ENCODE measurements at places on chromosomes 1 and 21. TPM values are rescaled to one million over a fixed set of nuclear protein-coding genes. Genes with fewer than 3 reads are reported as not detected.

CYP4A22 gene
- total RNA-seq: not detected

SPATA45 gene
- not detected for total RNA-seq

LCE1C gene
- not detected for total RNA-seq

ACTN2 gene
- total RNA-seq: not detected

DYNLT4 gene
- total RNA-seq: 2.3 TPM

DNA sequence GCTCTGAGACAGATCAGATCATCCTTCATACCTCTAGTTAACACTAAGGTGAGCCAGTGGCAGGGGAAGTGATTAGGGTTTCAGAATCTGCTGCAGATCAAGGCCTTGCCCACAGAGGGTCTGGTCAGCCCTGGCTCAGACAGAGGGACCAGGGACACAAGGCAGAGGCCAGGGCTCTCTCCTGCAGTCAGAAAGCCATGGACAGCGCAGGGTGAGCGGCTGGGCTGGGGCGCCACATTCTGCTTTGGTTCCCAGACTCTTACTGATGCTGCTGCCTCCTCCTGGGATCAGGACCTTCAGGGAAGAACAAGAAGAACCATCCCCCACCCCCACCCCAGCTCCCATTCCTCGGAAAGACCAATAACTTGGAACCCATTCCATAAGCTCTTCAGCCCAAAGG is 43.1 kb downstream of the GPR161 start:
- no peak for DNase-seq
- H3K36me3 ChIP-seq: no peaks in the 10 kb centered on the region
- H3K27me3 ChIP-seq: no peaks in the 10 kb centered on the region
- no peak overlapping the region for H3K27ac ChIP-seq

DNA sequence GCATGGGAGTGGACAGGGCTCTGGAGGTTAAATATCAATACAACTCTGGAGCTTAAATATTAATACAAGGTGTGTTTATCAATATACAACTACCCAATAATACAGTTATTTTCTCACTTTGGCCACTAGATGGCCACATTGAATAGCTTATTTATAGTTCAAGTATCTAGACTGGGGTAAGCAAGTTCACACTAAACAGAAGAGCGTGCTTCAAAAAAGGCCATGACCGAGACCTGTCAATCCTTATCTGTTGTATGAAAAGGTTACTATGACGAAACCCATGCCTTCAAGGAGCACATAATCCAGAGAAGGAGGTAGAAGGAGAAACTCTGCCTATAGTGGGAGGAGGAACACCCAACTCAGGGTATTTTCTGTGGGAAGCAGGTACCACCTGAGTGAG is 29.1 kb downstream of the CHML start:
- no peaks in the 10 kb centered on the region for H3K36me3 ChIP-seq
- DNase-seq: no peak
- peaks cover 6% of the 10 kb centered on the region for H3K4me1 ChIP-seq
- no peak overlapping the region for H3K4me3 ChIP-seq

GRCh38 chr21:26057477-26058170 is 112.9 kb downstream of the APP start:
- H3K4me3 ChIP-seq: no peak overlapping the region
- no peaks in the 10 kb centered on the region for H3K27me3 ChIP-seq
- H3K4me1 ChIP-seq: no peaks in the 10 kb centered on the region

DNA sequence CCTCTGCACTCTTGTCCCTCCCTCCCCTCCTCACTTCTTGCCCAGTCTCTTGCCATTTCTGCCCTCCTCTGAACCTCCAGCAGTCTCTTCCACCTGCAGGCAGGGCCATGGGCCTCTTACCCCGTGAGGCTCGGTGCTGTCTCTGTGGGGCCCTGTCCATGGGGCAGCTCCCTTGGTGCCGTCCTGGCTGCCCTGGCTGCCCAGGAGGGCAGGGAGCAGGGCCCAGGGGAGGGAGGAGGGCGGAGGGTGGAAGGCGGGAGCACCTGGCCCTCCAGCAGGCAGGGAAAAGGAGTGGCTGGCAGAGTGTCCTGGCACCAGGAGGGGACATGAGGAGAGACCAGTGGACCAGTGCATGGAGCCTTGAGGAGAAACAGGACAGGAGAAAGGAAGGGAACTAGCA is at the start of gene RORC:
RORC (minus strand) TSS at position 198 of the 400 bp plus-strand sequence; CDS start at position 160, 38 bp downstream.
- H3K36me3 ChIP-seq: no peaks in the 10 kb centered on the region
- H3K4me3 ChIP-seq: no peak within 1 kb of the TSS
- H3K27me3 ChIP-seq: no peaks in the 10 kb centered on the region

DNA sequence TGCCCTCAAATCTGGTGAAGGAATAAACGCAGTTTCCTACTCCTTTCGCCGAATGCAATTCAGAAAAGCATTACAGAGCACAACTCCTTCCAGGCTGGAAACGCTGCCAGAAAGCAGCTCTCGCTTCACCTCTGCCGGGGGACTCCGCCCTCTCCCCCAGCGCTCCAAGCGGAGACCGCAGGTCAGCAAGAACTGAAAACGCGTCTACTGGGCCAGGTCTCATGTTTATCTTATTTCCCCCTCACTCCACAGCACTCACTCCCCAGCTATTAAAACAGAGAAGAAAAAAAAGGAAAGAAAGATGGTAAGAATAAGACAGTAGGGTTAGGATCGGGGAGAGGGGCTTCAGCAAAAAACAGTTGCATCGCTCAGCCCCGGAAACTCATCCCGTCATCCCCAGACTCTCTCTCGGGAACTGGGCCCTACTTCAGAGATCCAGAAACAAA is 833 bp upstream of the RCOR3 start:
- H3K27ac ChIP-seq: peak overlapping the region; percentile 91
- peak overlapping the region; percentile 85 for H3K4me3 ChIP-seq
- DNase-seq: peak; percentile 73
- H3K36me3 ChIP-seq: peaks cover 10% of the 10 kb centered on the region
- peaks cover 16% of the 10 kb centered on the region for H3K4me1 ChIP-seq
- H3K27me3 ChIP-seq: no peaks in the 10 kb centered on the region

GRCh38 chr1:190807629-190808028 is 330.0 kb upstream of the BRINP3 start:
- no peaks in the 10 kb centered on the region for H3K27me3 ChIP-seq
- H3K4me3 ChIP-seq: no peak overlapping the region
- no peak for DNase-seq
- H3K27ac ChIP-seq: no peak overlapping the region

DNA sequence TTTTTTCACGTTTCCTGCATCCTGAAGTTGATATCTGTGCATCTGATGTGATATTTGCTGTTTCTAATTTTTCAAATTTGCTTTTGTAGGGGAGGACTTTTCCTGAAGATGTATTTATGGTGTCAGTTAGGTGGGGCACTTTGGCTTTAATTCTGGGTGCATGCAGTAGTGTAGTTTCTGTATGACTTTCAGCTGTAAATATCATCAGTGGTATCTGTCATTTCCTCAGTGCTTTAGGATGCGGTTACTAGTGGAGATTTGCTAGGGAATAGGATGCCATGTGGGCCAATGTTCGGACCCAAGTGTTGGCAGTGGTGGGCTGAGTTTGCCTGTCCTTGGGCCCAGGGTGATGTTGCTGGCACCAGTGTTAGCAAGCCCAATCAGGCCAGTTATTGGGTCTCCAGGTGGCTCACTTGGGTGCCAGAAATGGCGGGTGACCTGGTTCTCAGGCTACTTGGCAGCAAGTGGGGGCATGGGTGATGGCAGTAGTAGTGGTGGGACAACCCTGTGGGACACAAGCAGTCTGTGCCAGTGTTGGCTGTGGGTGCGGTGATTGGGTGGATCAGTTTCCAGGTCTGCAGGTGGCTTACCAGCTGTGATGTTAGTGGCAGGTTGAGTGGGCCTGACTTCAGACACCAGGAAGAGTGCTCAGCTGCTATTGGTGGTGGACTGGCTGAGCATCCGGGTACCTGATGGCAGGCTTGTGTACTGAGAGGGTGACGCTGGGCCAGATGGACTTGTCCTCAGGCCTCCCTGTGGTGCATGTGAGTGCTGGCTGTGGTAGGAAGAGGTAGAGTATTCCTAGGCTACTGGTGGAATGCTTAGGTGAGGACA is 24.4 kb downstream of the CD55 start:
- peaks cover 97% of the 10 kb centered on the region for H3K36me3 ChIP-seq
- no peaks in the 10 kb centered on the region for H3K27me3 ChIP-seq

DNA sequence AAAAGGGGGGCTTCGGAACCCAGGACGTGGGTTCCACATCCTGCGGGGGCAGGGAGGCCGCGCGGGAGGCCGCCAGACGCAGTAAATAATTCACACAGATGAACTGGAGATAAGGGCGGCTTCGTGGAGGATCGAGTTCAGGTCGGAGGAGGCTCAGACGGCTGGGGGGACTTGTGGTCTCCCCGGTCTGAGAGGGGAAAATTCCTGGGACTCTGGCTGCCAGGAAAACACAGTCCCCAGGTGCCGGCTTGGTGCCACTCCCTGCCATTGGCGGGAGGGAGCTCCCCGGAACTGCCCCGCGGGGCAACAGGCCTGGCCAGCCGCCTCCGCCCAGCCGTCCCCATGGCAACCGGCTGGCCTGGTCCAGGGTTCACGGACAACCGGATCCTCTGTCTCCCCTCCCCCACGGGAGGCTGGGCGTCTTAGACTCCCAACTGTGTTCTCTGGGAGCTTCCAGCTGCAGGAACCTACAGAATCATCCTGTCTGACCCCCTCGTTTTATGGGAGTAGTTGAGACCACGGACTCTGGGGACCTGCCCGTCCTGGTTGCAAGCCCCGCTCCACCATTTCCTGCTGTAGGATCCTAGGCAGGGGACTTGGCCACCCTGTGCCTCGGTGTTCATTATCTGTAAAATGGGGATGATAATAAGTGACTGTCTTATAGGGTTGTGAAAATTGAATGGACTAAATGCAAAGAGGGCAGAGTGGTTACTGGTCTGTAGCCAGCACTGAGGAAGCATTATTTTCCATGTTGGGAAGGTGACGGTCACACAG is 9.6 kb downstream of the CAMK2N1 start:
- no peak overlapping the region for H3K4me3 ChIP-seq
- no peaks in the 10 kb centered on the region for H3K36me3 ChIP-seq
- H3K27me3 ChIP-seq: peaks cover 59% of the 10 kb centered on the region
- no peak overlapping the region for H3K27ac ChIP-seq
- DNase-seq: no peak

DNA sequence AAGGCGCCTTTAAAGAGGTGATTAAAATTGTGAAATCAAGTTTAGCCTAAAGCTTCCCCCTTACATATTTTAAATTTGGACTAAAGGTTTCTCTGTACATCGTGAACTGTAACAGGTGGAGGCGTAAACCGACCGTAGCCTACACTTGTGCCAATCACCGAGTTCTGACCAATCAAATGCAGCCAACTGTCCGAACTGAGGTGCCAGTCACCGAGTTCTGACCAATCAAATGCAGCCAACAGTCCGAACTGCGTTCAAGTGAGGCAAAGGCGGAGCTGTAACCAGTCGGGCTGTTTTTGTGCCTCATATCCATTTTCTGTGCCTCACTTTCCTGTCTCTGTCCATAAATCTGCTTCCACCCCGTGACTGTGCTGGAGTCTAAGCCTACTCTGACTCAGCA is 7.4 kb downstream of the TFF1 start:
- peaks cover 10% of the 10 kb centered on the region for H3K4me1 ChIP-seq
- H3K4me3 ChIP-seq: no peak overlapping the region
- H3K27me3 ChIP-seq: peaks cover 19% of the 10 kb centered on the region
- H3K27ac ChIP-seq: no peak overlapping the region

- peaks cover 30% of the 10 kb centered on the region for H3K4me1 ChIP-seq
- no peaks in the 10 kb centered on the region for H3K36me3 ChIP-seq
- no peak overlapping the region for H3K27ac ChIP-seq
- no peak for DNase-seq
- no peak overlapping the region for H3K4me3 ChIP-seq
- peaks cover 20% of the 10 kb centered on the region for H3K27me3 ChIP-seq
Measured at GRCh38 chr21:41957991-41958766, 4.4 kb upstream of the C2CD2 start.

GRCh38 chr21:25859235-25859929 is 124.6 kb downstream of the GABPA start:
- DNase-seq: no peak
- no peak overlapping the region for H3K4me3 ChIP-seq
- no peaks in the 10 kb centered on the region for H3K4me1 ChIP-seq
- no peaks in the 10 kb centered on the region for H3K36me3 ChIP-seq

DNA sequence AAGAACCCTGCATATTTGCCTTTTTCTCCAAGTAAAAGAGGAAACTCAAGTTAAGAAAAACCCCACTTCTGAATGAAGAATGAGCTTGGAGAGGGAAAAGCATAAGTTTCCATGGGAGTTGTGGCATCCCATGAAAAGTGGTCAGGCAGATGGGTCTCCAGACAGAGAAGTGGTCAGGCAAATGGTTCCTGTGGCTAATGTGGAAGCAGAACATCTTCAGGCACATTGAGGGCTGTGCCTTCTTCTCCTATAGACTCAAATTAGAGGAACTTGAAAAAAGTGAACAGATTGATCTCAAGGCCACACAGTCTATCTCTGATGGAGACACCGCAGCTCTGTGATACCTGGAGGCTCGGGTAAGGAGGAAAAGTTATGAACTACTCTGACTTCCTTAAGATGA is 55.7 kb upstream of the KIRREL1 start:
- H3K4me3 ChIP-seq: no peak overlapping the region
- H3K36me3 ChIP-seq: no peaks in the 10 kb centered on the region
- no peaks in the 10 kb centered on the region for H3K4me1 ChIP-seq
- no peak overlapping the region for H3K27ac ChIP-seq
- peaks cover 12% of the 10 kb centered on the region for H3K27me3 ChIP-seq

GRCh38 chr1:119747451-119747850 is 21.3 kb downstream of the HMGCS2 start:
- no peak for DNase-seq
- H3K4me3 ChIP-seq: no peak overlapping the region
- peaks cover 29% of the 10 kb centered on the region for H3K4me1 ChIP-seq

DNA sequence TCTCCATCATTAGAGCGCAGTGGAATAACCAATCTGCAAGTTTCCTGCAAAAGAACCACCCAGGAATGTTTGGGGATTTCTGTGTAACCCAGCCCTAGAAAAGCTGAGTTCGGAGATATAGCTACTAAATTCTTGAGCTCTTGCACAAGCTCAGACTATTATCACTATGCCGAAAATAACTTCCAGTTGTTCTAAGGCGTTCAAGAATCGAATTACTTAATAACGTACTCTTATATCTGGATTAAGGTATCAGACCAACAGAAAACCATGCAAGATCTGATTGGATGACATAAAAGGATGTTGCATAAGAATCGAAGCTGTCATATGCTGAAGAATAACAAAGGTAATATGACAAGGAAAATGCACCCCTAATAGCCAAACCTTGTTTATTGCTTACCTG is 7.5 kb upstream of the LAMC2 start:
- peaks cover 3% of the 10 kb centered on the region for H3K27me3 ChIP-seq
- no peak overlapping the region for H3K27ac ChIP-seq
- H3K36me3 ChIP-seq: no peaks in the 10 kb centered on the region
- no peak for DNase-seq
- peaks cover 6% of the 10 kb centered on the region for H3K4me1 ChIP-seq
- H3K4me3 ChIP-seq: no peak overlapping the region
